CMK (cell line): ENCODE measurements at places on chromosomes 16 and 17.

DNA sequence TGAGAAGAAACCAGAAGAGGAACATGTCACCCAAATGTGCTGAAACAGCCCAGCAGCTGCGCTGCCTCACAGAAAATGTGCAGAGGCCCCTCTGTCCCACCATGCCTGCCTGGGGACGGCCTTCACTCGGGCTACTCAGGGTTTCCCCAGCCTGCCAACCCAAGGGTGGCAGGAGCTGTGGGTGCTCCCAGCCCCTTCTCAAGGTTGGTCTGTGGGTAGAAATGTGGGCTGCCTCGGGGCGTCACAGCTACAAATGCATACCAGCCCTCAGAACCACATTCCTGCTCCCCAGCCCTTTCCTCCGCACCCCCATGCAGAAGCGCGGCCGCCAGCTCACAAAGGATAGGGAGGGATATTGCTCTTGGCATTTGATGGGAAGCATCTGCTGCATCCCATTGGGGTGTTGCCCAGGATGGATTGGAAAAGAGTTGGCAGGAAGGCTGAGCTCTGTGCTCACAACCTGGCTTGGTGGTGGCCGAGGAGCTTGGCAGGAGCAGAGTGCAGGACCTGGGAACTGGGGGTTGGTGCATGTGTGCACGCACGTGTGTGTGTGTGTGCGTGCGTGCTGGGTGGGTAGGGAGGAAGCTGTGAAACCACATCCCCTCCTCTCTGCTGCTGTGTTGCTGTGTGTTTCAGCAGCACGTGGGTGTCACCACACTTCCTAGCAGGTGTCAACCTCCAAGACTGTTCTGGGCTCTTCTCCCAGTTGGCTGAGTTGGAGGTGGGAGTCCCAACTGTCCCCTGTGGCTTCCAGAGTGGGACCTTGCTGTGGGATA, 304.4 kb downstream of the SEC14L1 start:
- DNase-seq, result peak; percentile 73

- DNase-seq, result no peak
Observed at GRCh38 chr16:76959166-76959565, 231.8 kb upstream of the MON1B start.

GRCh38 chr16:64365448-64365931, 756.4 kb downstream of the CDH11 start:
- DNase-seq, result no peak

GRCh38 chr16:4315186-4316107, at the start of gene GLIS2:
GLIS2 (plus strand) TSS chr16:4316067; CDS start chr16:4332281, 16,214 bp downstream.
- no peak for DNase-seq

DNA sequence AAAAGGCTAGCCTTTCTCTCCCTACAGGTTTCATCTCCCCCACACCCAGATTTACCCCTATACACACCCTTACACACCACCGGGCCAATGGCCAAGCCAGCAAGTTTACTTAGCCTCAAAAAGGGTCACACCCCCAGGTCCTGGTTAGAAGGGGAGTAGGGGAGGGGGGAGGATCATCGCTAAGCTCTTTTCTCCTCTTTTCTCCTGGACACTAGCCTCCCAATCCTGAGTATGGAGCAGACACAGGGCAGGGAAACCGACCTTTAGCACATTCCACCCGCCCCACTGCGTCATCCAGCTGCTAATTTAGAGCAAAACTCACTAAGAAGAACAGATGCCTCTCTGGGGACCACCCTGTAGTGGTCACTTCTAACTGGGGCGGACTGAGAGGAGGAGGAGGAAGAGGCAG, 4.4 kb downstream of the ACLY start:
- no peak for DNase-seq

- DNase-seq, result peak; percentile 38
Observed at GRCh38 chr17:8994319-8994718, 27.0 kb upstream of the NTN1 start.

DNA sequence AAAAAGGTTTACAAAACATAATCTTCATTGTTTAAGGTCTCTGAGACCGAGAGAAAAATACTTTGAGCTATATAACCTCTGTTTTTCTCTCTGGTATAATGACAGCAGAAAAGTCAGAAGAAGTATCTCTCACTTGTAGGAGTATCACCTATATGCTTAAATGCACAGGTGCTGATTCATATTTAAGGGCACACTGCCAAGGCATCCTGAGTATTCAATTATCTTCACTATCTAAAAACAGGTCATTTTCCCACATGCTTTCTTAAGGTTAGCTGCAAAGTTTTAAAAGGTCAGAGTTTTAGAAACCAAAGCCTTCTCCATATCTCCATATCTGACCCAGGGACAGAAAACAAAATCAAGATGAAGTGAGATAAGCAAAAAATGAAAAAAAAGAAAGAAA, 99.3 kb upstream of the C17orf78 start:
- DNase-seq, result no peak

GRCh38 chr16:58638148-58639036, 8.8 kb upstream of the CNOT1 start:
- no peak for DNase-seq

DNA sequence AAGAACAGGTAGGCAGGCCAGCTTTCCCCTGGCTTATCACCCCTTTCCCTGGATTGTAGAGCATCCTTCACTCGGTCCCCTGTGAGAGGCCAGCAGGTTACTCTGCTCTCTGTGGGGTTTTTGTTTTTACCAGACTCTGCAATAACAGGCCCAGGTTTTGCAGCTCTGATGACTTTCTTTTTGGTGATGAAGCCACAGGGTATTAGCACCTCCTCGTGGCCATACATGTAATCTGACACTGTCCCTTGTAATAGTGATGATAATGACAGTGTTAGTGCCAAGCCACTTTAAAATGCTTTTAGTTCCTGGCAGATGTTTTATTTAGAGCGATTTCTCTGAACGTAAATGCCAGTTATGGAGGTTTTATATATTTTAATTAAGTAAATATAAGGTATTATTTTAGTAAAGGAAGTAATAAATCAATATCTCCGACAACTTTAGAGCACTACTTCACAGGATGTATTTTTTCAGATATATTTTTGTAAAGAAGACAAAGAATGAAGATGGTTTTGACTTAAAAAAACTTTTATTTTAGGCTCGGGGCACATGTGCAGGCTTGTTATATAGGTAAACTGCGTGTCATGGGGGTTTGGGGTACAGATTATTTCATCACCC, 38.0 kb upstream of the CPHXL start:
- peak; percentile 8 for DNase-seq

GRCh38 chr16:58850019-58850677, 116.0 kb upstream of the GOT2 start:
- DNase-seq, result no peak

DNA sequence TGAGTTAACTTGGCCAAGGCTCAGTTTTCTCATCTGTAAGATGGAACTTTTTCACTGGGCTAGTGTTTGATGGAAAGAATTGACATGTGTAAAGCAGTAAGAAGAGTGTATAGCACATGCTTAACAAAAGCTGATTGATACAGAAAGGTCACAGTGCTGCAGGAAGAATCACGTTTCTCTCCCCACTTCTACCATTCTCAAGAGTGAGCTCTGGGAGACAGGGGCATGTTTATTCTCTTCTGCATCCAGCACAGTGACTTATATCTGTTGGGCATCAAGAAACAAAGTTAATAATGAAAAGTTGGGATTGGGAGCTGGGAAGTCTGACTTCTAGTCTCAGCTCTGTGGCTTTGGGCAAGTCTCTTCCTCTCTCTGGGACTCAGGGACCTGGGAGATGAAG, 55.3 kb downstream of the IRX3 start:
- no peak for DNase-seq

DNA sequence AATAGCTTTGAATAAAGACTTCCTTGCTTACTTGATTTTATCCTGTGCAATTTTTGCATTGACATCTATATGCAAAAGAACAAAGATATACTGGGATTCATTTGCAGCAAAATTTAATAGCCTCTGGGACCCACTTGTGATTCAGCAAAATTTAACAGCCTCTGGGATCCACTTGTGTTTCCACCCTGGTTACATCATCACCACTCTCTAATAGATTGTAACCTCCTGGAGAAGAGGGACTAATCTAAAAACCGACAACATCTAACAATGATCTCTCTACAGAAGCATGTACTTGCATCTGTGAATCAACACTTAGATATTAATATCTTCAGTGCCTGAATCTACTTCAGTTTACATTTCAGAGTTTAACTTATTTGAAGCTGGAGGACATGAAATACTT, 202.0 kb upstream of the CPHXL start:
- DNase-seq, result no peak

DNA sequence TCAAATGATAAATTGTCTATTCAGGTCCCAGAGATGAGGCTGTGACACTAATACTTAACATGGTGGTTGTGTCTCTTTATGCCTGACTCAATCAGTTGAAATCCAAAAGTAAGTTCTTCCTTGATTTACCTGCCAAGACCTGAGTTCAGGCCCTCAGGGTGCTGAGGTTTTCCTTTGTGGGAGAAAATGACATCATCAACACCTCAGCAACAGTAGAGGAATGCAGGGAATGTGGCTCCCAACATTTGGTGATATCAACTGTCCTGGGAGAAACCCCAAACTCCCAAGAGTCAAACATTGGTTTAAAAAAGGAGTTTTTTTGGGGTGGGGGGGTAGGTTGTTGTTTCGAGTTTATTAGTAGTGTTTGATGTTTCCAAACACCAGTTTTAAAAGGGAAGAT, 14.7 kb downstream of the RNF43 start:
- no peak for DNase-seq
